ENCODE measurements at places on chromosomes 5 and 9.
A peak's percentile ranks its signal among the peaks of the same experiment; 100 is the strongest.

DNA sequence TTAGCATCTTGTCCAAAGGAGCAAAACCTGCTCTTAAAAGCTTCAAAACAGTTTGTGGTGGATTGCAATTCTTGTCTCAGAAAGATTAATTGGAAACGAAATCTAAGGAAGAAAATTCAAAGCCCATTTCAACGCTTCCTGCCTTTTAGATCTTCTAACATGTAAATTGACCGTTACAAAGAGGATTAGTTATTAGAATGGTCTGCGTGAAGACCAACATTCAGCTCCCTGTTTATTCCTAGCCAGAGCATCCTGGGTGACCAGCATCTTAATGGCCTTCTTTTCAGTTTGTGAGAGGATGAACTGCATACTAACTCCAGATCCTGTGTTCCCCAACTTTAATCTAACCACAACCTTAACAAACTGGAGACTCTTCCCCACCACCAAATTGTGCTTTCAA, 109.9 kb upstream of the SLC1A3 start:
- DNase-seq, result peak; percentile 15

DNA sequence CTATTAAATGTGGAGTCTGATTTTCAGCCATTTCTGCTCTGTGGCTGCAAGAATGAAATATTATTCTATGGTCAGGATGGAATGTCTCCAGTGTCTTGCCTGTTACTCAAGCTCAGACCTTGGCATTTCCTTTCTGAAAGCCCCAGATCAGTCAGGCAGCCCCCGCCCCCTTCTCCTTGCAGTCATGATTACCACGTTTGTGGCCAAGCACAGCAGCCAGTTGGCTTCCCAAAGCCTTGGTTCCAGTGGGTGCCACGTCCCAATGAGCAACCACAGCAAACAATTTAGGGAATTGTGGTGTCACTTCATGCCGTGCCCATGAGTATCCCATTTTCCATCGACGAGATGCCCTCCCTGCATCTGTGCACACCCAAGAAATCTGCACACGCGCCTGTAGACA, 9.7 kb upstream of the OBP2A start:
- DNase-seq, result no peak

- DNase-seq, result no peak
These were observed 28.3 kb downstream of the CXXC5 start for GRCh38 chr5:139676406-139676805.

DNA sequence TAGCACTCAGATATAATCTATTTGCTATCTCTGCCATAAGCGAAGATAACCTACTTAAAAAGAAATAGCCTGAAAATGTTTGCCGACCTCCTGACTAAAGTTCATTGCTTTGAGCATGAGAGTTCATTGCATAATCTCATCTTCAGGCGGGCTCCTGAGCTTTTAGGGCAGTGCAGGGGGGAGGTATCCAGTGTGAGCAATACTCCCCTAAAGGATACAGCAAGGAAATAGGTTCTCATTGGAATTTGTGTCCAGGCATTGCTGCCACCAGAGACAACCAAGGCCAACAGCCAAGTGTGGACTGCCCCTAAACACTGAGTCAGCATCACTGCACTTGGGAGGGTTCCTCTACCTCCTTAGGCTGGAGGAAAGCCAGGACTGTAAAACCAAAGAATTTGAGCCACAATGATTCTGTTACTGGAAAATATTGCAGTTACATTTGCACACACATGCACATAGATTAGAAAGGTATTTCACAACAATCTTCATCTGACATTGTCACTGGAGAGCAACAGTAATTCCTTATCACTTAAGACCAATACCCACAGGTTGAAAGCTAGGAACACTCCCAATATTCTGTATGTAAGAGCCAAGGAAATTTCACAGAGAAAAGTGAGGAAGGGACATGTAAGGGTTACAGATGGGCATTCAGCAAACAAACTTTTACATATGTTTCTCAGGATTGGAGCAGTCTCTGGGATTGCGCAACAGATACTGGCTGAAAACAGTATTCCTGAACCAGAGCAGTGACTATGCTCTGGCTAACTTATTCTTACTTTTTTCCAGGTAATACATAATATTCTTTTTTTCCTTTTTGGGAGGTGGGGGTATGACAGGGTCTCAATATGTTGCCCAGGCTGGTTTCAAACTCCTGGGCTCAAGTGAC, 98.6 kb upstream of the TLE1 start:
- DNase-seq, result no peak

DNA sequence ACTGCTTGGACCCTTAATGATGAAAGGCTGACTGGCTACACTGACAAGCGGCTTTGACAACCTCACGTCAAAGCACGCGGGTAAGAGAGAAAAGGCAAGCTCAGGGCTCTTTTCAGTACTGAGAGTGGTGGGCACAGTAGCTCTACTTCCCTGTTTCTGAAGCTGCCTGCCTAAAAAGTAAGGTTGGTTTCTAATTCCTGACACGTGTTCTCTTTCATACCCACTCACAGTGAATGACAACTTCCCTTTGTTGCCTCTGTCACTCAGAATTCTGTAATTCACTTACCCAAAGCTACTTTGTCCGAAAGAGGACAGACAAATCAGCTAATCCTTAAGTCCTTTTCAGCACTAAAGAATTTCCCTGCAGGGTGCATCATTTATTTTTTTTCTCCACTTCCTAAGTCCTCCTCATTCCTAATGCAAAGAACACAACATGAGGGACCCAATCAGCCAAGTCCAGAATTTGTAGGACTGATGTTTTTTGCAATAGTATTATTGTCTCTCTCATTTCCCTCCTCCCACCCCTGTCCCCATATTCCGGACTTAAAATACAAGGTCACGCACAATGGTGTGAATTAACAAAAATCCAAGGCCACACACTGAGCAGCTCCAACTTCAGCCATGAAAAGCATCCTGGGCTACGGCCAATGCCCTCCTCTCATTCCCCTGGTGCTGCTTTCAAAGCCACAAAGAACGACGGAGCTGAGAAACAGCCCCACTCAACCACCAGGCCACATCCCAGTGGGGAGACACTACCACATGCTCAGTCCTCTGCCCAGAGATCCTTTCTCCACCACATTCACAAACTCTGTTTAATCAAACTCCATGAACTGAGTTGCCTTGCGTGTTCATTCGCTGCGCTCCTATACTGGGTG, 221.0 kb downstream of the TSSK1B start:
- no peak for DNase-seq

GRCh38 chr5:136655468-136655867, 290.1 kb upstream of the TRPC7 start:
- DNase-seq, result no peak

- no peak for DNase-seq
These were observed 52.1 kb upstream of the WWC1 start for GRCh38 chr5:168239325-168239724.

GRCh38 chr9:95409650-95410426, 92.3 kb upstream of the FANCC start:
- DNase-seq, result no peak

DNA sequence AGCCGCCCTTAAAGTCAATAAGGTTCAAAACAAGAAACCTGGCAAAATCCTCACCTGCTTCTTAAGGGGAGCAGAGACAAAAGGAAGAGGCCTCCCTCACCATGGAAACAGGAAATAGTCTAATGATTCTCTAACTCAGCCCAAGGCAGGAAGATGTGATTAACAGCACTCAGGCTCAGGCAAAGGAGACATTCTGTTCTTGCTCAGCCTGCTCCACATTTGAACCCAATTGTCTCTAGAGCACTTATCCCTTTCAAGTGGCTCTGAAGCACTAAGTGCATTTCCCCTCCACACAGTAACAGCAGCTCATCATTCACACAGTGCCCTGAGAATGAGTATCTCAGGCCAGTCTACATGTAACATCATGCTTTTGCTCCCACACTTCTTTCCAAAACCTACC, 72.3 kb downstream of the NIPSNAP3B start:
- DNase-seq, result no peak

GRCh38 chr5:176837707-176838115, 27.4 kb downstream of the UNC5A start:
- DNase-seq, result peak; percentile 15

DNA sequence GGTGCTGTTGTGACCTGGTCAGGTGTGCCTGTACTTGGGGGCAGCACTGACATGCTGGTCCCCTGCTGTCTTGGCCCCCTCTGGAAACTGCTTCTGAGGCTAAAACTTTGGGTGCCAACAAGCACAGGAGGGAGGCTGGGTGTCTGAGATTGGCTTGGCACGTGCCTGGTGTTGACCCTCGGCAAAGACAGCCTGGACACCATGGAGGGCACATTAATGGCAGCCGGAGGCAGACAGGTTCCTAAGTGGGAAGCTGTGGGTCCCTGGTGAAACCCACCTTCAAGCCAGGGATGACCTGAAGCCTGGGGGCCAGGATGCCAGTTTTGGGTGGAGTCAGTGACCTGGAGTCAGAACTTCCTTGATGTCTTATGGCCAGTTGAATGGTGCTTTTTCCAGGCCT, 894.1 kb downstream of the PTPRD start:
- no peak for DNase-seq

GRCh38 chr5:137400571-137400970, 98.6 kb downstream of the SPOCK1 start:
- no peak for DNase-seq
